Stimulated activated CD8-positive, alpha-beta memory T cell treated with anti-CD3 and anti-CD28 coated beads, Interleukin-12 subunit alpha, Interleukin-12 subunit beta, amount 100 ng/mL, for 1 hour (primary cell): ENCODE measurements at places on chromosomes 7 and 10.

DNA sequence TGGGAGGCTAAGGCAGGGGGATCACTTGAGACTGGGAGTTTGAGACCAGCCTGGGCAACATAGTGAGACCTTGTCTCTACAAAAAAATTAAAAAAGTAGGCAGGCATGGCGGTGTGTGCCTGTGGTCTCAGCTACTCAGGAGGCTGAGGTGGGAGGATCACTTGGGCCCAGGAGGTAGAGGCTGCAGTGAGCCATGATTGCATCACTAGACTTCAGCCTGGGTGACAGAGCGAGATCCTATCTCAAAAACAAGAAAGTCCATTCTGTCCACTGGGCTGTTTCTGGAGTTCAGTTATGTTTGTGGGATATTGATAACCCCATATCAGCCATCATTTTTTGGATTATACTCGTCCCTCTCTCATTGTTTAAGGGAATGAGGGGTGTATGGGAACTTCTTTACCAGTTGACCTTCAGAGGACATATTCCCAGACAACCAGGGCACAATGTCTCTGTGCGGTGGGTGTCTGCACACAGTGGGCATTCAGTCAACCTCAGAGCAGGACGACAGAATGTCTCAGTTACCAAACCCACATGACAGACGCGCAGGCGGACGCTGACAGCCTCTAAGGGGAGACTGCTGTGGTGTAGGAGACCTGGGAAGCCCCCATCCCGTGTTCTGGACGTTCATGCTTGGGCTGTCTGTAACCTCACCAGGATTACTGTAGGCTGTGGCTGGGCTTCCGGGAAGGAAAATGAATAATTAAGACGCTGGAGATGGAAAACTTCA is 69.4 kb downstream of the CARD11 start:
- DNase-seq: no peak

DNA sequence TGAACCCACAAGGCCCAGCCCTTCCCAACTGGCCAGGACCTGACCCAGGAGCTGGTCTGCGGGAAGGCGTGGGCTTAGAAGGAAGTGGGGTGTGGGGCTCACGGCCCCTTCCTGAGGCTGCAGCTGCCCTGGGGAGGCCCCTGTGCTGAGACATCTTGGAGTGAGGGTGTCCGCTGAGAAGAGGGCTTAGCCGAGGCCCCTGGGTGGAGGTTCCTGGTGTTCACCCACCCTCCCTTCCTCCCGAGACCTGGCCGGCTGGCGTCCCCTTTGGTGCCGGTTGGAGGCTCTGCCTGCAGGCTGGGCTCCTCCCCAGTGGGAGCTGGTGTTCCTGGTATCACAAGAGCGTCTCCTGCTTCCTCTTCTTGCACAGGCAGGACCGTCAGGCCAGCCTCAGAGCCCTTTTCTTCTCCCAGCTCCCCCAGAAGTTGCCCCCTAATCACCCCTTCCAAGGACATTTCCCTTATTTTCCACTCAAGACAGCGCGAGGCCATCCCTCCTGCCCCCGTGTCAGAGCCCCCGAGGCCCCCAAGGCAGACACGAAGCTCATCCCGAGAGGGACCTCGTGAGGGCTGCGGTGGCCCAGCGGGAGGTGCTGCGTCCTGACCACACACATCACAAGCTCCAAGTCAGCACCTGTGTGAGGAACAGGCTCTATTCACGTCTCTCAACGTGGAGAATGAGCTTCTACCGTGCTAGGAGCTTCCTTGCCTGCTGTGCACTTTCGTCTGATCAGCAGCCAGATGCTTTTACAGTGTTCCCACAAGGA is 25.1 kb upstream of the FAM20C start:
- DNase-seq: no peak

- no peak for DNase-seq
Observed at GRCh38 chr10:26829810-26830515, 30.8 kb downstream of the ABI1 start.

- DNase-seq: no peak
Observed at GRCh38 chr7:28411876-28412662, at the start of gene CREB5. Gene CREB5 (plus strand): TSS chr7:28412518. CDS start chr7:28412915, 397 bp downstream.

DNA sequence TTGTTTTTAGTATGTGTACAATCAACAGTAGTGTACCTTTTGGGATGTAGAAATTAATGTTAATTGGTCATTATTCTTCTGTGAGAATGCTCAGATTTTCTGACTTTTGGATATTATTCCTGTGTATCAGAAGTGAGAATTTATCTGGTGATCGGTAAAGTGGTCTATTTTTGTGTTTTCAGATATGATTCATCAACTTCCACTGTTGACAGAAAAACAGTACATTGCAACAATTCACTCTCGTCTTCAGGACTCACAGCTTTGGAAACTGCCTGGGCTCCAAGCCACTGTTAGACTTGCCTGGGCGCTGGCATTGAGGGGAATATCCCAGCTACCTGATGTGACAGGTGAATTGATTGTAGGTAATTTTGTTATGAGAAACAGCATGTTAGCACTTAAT is 20.9 kb downstream of the NUP205 start:
- DNase-seq: no peak

GRCh38 chr7:45564485-45564884 is 9.7 kb upstream of the ADCY1 start:
- DNase-seq: no peak

DNA sequence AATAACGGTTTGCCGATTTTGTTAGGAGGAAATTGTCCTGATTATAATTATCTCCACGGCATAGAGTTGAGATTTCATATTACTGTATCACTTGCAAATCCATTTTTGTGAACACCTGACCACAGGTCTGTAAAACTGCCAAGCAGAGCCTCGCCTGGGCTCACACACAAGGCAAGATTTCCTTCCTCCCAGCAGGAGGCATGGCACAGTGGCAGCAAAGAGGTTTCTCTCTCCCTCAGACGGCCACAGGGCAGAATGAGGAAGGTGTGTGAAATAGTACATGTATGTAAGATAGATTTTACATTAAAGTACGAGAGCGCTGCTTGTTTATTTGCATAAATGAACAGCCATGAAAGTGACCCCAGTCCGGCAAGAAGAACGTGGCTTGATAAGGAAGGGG is 130.1 kb downstream of the CELF2 start:
- no peak for DNase-seq

DNA sequence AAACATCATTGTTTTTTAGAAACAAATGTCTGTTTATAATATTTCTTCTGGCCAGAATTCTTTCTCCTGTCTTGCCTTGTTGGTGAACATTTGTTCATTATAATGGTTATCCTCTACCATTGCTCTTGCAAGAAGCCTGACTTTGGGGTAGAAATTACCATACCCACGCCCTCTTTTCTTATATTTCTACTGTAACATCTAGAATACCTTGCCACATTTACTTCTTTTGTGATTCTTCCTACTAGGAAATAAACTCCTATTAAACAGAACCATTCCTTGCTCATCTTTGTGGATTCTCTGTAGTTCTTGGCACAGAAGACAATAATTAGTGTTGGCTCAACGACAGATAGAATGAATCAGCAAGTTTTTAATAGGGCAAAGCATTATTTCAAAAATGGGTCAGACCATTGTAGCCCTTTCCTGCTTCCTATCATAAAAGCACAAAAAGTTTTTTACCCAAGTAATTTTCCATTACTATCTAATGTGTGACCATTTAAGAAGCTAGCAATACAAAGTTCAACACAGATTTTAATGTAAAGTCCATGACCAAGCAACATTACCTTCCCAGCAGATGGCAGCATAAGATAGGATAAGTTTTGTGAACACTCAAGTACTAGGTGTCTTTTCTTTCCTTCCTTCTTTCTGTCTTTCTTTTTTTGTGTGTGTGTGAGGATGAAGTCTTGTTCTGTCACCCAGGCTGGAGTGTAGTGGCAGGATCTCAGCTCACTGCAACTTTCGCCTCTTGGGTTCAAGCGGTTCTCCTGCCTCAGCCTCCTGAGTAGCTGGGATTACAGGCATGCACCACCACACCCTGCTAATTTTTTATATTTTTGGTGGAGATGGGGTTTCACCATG is 270.4 kb downstream of the HGF start:
- no peak for DNase-seq

GRCh38 chr10:31606841-31607240 is 287.8 kb downstream of the ZEB1 start:
- no peak for DNase-seq

GRCh38 chr10:113047963-113048781 is 98.1 kb downstream of the TCF7L2 start:
- no peak for DNase-seq

- no peak for DNase-seq
Observed at GRCh38 chr10:30114881-30115625, 55.7 kb upstream of the JCAD start.

GRCh38 chr7:11128498-11128897 is 154.8 kb downstream of the PHF14 start:
- DNase-seq: no peak

GRCh38 chr7:29255199-29255878 is 60.8 kb downstream of the CHN2 start:
- no peak for DNase-seq

GRCh38 chr10:1256432-1256725 is 200.2 kb downstream of the WDR37 start:
- no peak for DNase-seq

GRCh38 chr7:123811056-123811455 is 33.9 kb upstream of the HYAL4 start:
- DNase-seq: no peak

DNA sequence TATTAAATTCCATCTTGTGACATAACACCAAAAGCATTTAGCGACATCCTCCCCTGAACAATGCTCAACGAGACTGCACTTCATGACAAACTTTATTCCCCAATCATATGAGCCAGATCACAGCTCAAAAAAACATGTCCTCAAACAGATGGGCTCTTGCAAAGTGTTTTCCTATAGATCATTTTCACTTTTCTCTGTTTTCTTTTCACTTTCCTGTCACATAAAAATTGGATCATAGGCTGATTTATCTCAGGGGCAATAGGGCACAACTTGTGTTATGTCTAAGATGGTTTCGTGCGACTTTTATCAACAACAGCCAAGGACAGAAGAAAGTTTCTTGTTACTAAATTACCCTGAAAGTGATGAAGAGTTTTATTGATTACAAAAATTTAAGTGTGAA is 206.1 kb downstream of the WDR11 start:
- DNase-seq: no peak

DNA sequence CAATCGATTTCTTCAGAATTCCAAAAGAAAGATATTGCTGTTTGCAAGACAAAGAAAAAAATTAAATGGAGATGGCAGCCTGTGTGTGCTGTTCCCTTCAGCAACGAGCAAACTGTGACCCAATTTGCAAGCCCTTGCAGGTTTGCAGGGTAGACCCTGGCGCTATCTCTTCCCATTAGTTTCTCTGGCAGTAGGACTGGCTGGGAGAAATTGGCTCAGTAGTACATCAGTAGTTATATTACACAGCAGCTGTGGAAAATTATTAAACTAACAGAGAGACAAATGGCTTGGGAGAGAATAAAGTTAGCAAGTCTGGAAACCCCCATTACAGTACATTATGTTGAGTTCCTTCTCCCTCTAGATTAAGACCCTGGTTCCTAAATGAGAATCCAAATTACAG is 116.4 kb upstream of the ITGB1 start:
- DNase-seq: no peak

- no peak for DNase-seq
Observed at GRCh38 chr10:95505084-95505610, 56.0 kb downstream of the SORBS1 start.

DNA sequence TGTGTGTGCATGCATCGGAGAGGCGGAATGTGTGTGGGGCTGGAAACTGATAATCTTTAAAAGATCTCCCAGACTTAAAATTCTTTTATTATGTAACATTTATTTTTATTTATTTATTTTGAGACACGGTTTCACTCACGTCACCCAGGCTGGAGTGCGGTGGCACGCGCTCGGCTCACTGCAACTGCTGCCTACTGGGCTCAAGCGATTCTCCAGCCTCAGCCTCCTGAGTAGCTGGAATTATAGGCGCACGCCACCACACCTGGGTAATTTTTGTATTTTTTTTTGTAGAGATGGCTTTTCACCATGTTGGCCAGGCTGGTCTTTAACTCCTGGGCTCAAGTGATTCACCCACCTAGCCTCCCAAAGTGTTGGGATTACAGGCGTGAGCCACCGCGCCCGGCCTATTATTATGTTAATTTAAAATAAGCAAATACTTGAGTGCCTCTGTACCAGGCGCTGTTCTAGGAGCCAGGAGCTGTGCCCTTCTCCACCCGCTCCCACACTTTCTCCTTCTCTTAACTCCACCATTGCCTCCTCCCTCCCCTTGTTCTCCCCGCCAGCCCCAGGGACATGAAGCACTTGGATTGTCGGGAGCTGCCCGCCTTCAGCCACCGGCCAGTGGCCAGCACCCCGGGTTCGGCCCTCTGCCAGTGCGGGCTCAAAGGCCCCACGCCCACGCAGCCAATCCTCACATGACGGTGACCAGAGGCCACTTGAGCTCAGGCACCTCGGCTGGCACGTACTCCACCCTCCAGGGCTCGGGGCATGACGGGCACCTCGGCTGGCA is 163.6 kb downstream of the DNAJB6 start:
- DNase-seq: no peak

GRCh38 chr10:12981570-12981969 is 19.9 kb downstream of the CCDC3 start:
- DNase-seq: no peak

DNA sequence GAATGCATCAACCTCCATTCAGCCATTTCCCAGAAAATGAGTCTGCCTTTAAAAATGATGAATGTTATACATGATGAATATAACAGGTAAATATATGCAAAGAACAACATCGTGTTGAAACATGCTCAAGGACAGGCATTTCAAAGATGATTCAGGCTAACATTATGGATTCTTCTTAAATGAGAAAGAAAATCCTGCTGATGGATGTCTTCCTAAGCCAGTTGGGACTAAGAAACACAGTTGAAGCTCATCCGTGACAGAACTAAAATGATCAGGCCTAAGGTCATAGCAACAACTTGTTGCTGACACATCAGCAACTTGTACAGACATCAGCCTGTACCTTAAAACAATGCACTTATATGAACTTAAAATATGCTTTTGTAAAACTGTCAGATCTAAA is 267.9 kb downstream of the MAGI2 start:
- DNase-seq: no peak

DNA sequence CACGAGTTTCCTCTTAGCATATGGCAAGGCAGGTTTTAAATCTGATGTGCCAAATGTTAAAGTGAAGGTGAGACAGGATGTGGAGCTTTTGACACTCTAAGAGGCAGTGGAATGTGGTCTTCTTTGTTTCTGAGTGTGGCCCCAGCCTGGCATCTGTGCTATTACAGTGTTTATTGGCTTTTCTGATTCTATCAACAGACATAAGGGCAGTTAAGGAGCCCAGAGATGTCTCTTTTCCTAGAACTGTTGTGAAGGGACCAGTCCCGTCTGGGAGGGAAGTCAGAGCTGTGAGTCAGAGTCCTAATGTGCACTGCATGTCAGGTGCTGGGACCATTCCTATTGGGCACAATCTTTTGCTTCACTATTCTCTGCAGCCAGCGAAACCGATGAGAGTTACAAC is 32.5 kb downstream of the TRUB1 start:
- no peak for DNase-seq

DNA sequence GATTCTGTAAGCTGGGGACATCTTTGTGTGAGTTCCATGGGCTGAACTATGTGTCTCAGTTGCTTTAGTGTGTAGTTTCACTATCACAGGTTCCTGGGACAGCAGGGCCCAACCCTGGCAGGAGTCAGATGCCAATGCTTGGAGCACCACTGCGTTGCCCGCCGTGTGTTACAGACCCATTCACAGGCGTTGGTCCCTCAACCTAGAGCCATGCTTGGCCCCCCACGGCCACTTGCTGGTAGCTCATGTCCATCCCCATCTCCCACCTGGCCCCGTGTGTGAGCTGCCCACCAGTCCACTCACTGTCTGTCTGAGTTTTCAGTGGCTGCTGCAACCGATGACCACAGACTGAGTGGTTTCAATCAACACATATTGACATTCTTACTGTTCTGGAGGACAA is 546.9 kb downstream of the TCERG1L start:
- no peak for DNase-seq
